ENCODE measurements at places on chromosomes 7 and 10.

GRCh38 chr10:131620314-131620713, 280.5 kb upstream of the PPP2R2D start:
- H3K4me3 ChIP-seq, result no peak overlapping the region
- peaks cover 4% of the 10 kb centered on the region for H3K27me3 ChIP-seq
- H3K4me1 ChIP-seq, result no peaks in the 10 kb centered on the region
- no peak overlapping the region for H3K27ac ChIP-seq
- no peaks in the 10 kb centered on the region for H3K36me3 ChIP-seq
- no peak for DNase-seq

DNA sequence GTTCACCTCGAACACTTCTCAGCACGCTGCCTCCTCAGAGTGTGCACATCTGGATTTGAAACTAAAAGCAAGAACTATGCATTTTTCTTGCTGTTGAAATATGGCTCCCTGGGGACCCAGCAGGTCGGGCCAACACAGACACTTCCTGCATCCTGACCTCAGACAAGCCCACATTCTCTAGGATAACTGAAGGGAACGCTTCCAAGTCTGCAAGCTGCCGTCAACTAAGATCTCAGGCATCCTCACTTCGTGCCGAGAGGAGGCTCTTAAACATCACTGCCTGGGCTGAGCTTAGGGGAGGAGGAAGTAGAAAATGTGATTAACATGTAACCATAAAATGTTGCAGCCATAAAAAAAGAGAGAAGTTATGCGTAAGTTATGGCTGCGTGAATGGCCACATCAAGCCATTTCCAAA, 65.5 kb downstream of the PYROXD2 start:
- H3K36me3 ChIP-seq, result no peaks in the 10 kb centered on the region
- H3K4me1 ChIP-seq, result peaks cover 20% of the 10 kb centered on the region
- no peak overlapping the region for H3K27ac ChIP-seq
- H3K27me3 ChIP-seq, result peaks cover 3% of the 10 kb centered on the region
- no peak overlapping the region for H3K4me3 ChIP-seq

DNA sequence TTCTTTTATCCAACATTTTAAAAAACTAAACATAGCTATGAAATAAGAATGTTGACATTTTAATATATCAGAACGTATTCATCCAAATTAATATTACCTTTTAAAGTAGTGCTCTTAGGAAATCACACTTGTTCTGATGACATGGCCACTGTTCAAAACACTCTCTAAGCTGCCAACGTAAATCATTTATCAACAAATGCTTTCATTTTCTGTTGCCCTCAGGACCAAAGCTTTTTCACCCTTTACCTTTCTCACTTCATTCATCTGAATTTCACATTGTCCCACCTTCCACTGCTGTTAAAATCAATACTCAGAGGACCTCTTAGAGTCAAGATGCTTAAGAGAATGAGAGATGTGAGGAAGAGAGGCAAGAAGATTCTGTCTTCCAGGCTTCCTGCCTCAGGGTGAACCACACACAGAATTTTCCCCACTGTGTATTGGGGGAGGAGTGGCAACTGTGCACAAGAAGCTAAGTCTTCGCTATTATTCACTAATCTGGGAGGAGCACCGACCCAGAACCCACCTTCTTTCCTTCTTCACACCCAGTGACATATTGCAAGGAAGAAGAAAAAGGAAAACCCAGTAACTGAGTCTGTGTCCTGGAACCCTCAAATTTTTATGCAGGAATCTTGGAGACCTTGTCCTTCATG, 21.0 kb downstream of the HIBADH start:
- H3K27ac ChIP-seq, result no peak overlapping the region
- H3K4me1 ChIP-seq, result peaks cover 10% of the 10 kb centered on the region
- no peak for DNase-seq
- H3K4me3 ChIP-seq, result no peak overlapping the region
- peaks cover 1% of the 10 kb centered on the region for H3K36me3 ChIP-seq

GRCh38 chr10:124946945-124947344, 5.0 kb downstream of the ZRANB1 start:
- no peak for DNase-seq
- no peaks in the 10 kb centered on the region for H3K27me3 ChIP-seq
- no peak overlapping the region for H3K4me3 ChIP-seq
- no peak overlapping the region for H3K27ac ChIP-seq
- H3K36me3 ChIP-seq, result no peaks in the 10 kb centered on the region

GRCh38 chr10:131936736-131937135, 35.9 kb downstream of the PPP2R2D start:
- no peaks in the 10 kb centered on the region for H3K27me3 ChIP-seq
- no peak overlapping the region for H3K4me3 ChIP-seq
- H3K36me3 ChIP-seq, result peaks cover 58% of the 10 kb centered on the region
- no peak overlapping the region for H3K27ac ChIP-seq

GRCh38 chr7:69685293-69685631, 87.0 kb downstream of the AUTS2 start:
- no peaks in the 10 kb centered on the region for H3K27me3 ChIP-seq
- H3K36me3 ChIP-seq, result no peaks in the 10 kb centered on the region
- DNase-seq, result no peak
- H3K4me3 ChIP-seq, result no peak overlapping the region
